Right renal pelvis (tissue), 4 donors: ENCODE measurements at places on chromosomes 4 and X.

DNA sequence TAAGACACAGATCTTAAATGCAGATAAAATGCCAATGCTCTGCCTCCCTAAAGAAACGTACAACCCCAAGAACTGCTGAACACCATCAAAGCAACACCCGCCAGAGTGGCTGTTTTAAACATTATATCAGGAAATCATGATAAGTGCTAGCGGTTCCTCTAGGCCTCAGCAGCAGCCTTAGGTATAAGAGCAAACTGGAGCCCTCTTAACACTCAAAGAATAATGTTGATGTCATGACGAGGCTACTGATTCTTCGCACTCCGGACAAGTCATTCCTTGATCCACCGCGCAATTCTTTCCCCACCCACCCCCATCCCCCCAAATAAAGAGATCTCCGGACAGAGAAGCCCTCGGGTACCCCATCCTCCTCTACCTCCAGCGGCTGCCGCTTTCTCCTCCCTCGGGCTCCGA is 507 bp downstream of the LIN54 start:
- DNase-seq, result no peak

DNA sequence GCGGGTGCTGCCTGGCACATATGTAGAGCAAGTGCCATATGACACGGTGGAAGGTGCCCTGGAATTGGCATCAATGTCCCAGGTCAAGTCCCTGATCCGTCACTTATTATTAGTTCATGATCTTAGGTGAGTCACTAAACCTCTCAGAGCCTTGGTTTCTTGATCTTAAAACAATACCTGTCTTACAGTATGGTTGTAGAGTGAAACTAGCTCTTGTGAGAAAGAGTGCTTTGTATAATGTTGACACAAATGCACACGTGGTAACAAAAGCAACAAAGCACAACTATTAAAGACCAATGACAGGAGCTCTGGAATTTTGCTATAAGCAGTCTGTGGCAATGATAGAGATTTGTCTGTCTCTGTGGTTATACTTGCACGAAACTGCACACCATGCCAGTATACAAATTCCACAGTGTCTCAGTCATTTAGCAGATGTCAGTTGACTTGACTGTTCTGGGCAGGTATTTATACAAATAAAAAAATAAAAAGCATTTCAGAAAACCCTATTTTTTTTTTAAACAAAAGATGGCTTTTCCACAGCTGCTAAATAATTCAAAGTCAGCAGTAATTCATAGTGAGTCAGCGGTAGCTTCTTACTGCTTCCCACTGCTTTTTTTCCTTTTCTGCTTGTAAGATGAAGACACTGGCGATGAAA is 19.7 kb upstream of the ACSL1 start:
- DNase-seq, result no peak

DNA sequence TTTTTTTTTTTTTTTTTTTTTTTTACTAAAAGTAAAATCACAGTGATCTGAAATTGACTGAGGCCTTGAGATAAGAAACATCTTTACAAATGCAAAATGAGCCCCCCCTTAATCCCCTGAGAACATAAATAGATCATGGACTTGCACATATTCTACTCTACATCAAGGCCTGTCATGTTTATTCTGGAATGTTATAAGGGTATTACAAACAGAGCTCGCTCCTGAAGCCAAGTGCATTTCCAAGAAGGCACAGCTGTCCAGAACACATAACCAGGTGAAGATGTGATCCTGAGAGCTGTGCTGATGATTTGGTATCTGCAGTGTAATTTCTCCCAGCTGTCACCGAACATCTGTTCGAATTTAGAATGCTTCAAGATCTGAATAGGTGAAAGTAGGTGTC is 384.5 kb downstream of the GPAT3 start:
- no peak for DNase-seq

- DNase-seq, result no peak
These were observed 73.7 kb downstream of the GATB start for GRCh38 chr4:151687021-151687640.

DNA sequence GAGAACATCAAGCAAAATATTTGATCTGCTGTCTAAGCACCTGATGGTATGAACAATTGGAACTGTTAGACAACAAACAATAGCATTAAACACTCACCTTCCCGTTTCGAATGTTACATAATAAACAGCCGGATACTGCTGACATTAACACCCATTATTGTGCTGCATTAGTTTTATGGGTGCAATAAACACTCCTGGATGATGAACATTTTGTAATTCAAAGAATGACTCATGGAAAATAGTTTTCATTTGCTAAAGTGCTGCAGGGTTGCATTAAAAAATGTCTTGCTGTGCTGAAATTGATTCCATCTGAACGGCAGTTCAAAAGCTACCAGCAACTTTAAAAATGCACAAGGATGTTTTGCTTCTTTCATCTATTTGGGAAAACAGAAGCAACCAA is 100.8 kb upstream of the SORBS2 start:
- DNase-seq, result no peak

DNA sequence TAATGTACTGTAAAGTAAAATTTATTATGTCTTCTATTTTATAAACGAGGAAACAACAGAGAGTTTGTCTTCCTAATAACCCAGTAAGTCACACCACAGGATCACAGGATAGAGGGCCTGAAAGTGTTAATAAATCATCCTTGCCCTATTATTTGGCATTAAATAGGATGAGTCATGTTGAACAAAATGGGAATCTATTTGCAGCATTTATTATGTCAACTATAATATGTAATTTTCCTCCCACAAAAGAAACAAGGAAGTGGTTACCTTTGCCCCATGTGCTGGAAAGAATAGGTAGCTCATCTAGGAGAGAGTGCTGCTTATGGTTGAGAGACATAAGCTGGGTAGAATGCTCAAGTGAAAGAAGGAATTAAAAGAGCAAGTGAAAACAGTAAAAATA is 237.6 kb upstream of the NDST3 start:
- no peak for DNase-seq

GRCh38 chr4:142345924-142346323 is 500.2 kb downstream of the INPP4B start:
- no peak for DNase-seq

GRCh38 chr4:90071289-90072235 is 55.6 kb upstream of the CCSER1 start:
- no peak for DNase-seq

DNA sequence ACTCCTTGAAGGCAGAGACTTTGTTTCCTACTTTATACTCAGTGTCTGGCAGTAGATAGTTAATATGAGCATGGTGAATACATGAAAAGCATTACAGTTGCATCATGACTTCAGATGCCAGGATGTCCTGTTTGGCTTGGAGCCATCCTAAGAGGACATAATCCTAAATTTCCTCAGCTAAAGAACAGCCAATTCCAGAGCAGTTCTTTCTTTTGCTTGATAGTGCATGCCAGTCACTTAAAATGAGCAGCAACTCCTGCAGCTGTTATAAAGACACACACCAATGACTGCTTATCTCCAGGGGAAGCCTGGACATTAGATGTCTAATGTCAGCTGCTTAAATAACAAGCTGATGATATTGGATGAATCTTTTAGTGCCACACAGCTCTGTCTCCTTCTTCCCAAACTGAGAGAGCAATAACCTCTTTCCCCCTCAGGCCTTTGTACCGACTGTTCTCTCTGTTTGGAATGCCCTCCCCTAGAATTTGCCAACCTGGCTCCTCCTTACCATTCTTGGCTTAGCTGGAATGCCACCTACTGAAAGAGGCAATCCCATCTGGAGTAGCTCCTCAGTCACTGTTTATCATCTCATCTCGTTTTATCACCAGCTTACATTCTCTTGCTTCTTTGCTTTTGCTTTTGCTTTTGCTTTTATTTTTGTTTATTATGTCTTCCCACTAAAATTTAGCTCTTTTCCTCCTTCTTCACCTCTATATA is 100.8 kb upstream of the USP38 start:
- DNase-seq, result no peak

GRCh38 chr4:52843958-52844357 is 18.2 kb upstream of the RASL11B start:
- no peak for DNase-seq

DNA sequence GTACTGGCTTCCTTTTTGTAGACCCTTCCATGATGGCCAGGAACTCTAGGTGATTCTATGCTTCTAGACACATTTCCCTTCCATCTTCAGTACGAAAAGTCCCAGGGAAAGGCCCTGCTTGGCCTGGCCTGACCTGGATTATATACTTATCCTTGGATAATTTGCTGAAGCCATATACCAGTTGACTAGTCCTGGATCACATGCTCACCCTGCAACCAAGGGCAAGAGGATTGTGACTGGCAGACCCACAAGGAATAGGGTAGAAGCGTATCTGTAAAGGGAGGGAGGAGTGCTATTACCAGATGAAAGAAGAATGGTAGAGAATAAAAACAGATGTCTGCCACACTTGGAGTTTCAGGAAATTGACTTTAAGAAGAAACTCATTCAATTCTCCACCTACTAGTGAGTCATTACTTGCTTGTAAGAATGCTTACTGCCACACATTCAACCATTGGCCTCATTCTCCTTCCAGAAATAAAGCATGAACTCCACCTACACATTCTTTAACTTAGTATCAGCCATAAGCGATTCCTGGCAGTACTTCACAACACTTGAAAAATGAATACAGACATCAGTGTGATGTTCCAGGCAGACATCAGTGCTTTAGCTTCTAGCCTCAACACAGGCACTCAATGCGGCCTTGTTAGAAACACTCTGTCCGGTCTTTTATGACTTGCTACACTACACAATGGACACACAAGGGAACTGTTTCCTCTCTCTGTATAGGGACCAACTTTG is 141.8 kb downstream of the CBR4 start:
- DNase-seq, result no peak

DNA sequence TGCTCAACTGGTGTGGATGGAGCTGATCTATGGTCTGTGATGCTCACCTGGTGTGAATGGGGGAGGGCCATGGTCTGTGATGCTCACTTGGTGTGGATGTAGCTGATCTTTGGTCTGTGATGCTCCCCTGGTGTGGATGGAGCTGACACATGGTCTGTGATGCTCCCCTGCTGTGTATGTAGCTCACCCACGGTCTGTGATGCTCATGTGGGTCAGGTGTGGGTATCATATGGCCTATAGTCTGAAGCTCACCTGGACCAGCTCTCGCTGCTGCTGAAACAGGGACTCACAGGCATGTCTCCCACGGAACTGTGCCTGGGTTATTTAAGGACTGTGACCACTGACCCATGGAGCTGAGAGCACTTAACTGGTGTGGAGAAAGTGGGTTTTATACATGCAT is 109.7 kb downstream of the CRLF2 start:
- no peak for DNase-seq

GRCh38 chr4:95272797-95273196 is 276.0 kb downstream of the UNC5C start:
- DNase-seq, result no peak

GRCh38 chr4:40134206-40134917 is 62.5 kb upstream of the RHOH start:
- DNase-seq, result no peak

GRCh38 chrX:154294791-154295574 is at the start of gene TEX28:
Gene TEX28 (minus strand): TSS chrX:154295124. CDS start chrX:154292117, 3,007 bp downstream.
- DNase-seq, result no peak

GRCh38 chr4:1470393-1470670 is 64.1 kb upstream of the NKX1-1 start:
- no peak for DNase-seq

DNA sequence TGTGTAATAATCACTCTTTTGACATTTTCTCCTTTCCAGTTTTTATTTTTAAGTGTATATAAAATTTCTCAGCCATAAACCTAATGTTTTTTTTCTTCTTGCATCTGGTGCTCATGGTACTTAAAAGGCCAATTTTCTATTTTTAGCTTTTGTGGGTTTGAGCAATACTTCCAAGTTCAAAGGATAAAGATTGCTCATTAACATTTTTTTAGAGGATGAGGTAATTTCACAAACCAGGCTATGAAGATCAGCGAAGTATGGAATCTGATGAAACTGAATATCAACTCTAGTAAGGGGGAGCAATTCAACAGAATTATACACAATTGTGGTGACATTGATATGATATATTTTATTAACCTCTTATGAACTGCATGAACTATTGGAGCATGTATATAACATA is 25.8 kb upstream of the KLHL34 start:
- DNase-seq, result no peak

DNA sequence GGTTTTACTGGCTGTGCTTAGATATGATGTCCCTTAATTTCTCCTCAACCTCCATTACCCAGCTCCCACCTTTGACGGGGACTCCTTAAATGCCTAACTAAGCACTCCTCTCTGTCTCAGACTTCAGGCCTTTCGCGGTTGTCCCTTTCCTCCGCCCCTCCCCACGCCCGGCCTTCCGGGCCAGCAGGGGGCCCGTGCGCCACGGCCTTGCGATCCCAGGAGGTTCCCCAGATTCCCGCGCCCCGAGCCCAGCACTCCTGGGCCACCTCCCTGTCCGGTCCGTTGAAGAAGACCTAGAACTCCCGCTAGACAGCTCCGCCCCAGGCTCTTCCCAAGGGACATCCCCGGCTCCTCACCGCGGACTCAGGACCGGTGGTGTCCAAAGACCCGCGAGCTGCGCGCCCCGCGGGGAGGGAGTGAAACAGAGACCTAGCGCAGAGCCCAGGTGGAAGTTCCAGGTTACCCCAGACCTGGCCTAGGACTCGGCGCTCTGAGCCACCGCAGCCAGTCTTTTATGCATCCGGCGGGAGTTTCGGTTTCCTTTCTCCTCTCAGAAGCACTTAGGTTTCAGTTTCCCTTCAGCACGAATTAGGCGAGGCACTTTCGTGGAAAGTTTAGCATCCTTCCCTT is at the start of gene DDX60:
TSS of gene DDX60 (minus strand) at position 487 of the 630 bp plus-strand sequence. CDS start 7,493 bp downstream, outside the sequence.
- peak; percentile 60 for DNase-seq

GRCh38 chr4:189941005-189941450 is 356 bp downstream of the FRG1 start:
- no peak for DNase-seq

DNA sequence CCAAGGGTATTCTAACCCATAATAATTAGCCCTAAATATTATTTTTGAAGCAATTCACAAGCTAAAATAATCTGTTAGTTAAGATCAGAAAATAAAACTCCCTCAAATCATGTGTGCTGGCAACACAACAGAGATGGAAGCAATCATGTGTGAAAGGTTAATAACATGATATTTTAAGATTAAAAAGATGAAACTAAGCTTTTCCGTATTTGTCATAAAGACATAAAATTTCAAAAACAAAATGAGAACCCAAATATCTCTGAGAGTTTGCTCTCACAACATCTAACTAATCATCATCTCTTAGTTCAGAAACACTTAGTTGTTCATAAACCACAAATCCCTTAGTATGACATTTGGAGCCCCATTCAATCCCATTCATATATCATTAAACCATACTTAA is 749.1 kb downstream of the CCSER1 start:
- DNase-seq, result no peak

DNA sequence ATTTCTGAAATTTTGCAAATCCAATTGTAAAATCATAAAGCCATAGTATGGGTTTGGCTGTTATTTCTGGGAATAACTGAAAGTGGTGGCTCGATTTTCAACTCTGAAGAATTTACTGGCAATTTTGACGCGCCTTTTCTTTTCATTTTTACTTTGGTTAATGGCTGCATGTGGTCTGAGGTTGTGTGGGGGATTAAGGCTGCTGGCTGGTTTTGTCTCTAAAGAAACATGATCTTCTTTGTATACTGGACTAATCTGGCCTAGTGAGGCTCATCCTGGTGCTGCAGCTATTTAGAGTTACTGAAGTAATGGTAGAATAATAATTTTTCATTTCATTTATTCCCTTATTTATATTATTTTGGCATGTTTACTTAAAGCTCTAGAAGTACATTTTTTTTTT is 164.0 kb downstream of the RNF150 start:
- DNase-seq, result no peak

- DNase-seq, result peak; percentile 79
These were observed 144.1 kb downstream of the SOWAHB start for GRCh38 chr4:76753814-76754213.

GRCh38 chr4:170724191-170724590 is 634.4 kb upstream of the AADAT start:
- no peak for DNase-seq

GRCh38 chr4:10897076-10897475 is 212.5 kb upstream of the CLNK start:
- DNase-seq, result no peak
